ENCODE measurements at places on chromosomes 16 and 17.

DNA sequence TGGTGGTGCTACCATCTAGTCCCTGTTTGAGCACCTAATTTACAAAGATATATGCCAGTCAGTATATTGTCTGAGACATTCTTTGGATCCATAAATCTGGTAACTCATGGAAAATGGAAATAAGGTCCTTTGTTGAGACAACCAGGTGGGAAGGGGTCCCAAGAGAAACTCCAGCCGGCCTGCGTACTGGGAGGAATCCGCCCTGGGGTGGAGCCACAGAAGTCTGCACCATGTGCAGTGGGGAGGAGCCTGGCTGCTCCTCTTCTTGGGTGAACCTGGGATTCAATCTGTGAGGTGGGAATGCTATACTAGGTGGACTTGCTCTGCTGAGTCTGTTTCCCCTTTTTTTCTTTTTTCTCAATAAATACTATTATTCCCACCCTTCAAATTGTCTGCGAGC, 339.2 kb upstream of the TNRC6C start:
- H3K4me1 ChIP-seq = peaks cover 7% of the 10 kb centered on the region
- no peaks in the 10 kb centered on the region for H3K36me3 ChIP-seq
- no peak overlapping the region for H3K4me3 ChIP-seq
- H3K27me3 ChIP-seq = no peaks in the 10 kb centered on the region
- H3K27ac ChIP-seq = no peak overlapping the region

DNA sequence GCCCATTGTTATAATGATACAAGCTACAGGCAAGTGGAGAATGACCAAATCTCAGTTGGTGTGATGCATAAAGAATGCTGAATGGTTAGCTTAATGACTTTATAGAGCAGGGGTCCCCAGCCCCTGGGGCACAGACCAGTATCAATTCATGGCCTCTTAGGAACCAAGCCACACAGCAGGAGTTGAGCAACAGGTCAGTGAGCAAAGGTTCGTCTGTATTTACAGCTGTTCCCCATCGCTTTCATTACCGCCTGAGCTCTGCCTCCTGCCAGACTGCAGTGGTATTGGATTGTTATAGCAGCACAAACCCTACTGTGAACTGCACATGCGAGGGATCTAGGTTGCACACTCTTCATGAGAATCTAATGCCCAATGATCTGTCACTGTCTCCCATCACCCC, 114.0 kb upstream of the ZFHX3 start:
- no peaks in the 10 kb centered on the region for H3K36me3 ChIP-seq
- H3K4me3 ChIP-seq = no peak overlapping the region
- H3K27me3 ChIP-seq = no peaks in the 10 kb centered on the region
- no peaks in the 10 kb centered on the region for H3K4me1 ChIP-seq

DNA sequence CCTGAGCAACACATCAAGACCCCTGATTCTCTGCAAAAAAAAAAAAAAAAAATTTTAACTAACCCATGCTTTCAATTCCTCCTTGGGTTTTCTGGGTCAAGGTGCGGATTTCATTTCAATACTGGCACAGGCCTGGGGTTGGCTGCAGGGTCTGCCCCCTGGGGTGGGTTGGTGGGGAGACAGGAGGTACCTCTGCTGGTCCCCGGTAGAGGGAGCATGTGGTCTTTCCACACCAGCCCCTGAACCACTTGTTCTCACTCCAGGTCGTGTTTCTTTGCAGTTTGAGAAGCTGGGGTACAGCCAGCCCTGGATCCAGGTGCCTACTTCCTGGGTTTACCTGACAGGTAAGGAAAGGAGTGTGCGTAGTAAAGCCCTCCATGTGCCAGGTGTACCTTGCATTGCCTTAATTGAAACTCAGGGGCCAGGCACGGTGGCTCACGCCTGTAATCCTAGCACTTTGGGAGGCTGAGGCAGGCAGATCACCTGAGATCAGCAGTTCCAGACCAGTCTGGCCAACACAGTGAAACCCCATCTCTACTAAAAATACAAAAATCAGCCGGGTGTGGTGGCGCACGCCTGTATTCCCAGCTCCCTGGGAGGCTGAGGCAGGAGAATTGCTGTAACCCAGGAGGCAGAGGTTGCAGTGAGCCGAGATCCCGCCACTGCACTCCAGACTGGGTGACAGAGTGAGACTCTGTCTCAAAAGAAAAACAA, 21.8 kb downstream of the SDR42E2 start:
- no peaks in the 10 kb centered on the region for H3K27me3 ChIP-seq
- no peaks in the 10 kb centered on the region for H3K36me3 ChIP-seq
- no peak overlapping the region for H3K4me3 ChIP-seq
- no peak for DNase-seq
- H3K27ac ChIP-seq = no peak overlapping the region

GRCh38 chr16:48156790-48157209, 1.0 kb upstream of the ABCC12 start:
- H3K27ac ChIP-seq = peak overlapping the region; percentile 23
- H3K4me3 ChIP-seq = no peak overlapping the region
- H3K4me1 ChIP-seq = peaks cover 7% of the 10 kb centered on the region

DNA sequence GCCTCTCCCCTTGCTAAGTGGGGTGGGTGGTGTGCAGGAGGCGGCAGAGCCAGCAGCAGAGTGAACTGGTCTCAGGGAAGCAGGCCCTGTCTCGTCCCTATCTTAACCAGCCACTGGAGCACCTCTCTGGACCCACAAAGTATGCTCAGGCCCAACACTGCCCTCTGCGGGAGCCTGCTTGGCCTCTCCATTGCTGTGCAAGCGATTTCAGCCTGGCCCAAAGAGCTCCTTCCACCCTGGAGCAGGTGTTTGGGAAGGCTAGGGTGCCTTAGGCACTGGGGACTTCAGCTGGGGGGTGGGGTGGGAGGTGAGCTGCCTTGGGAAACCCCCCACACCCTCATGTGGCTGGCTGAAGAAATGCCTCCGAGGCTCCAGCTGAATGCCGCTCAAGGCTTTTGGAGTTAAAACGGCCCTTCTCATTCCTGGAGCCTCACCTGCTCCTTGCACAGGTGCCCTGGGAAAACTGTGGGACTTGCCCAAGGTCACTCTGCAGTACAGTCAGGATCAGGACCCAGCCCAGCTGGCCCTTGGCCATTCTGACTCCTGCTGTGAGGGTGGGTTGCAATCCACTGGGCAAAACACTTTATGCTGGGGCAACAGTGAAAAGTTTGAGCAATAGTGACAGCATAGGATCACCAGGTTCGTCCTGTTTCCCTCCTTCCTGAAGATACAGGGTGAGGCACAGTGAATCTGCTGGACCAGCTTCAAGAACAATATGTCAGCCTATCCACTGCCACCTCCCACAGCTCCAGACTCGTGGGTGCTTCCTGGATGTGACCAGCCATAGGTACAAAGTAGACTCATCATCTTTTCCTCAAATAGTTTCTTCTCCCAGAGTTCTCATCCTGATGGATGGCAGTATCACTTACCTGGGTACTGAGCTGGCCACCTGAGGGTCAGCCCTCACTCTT, 5.9 kb upstream of the UBE2O start:
- no peak overlapping the region for H3K4me3 ChIP-seq
- H3K4me1 ChIP-seq = no peaks in the 10 kb centered on the region
- H3K27ac ChIP-seq = no peak overlapping the region
- no peaks in the 10 kb centered on the region for H3K36me3 ChIP-seq
- H3K27me3 ChIP-seq = no peaks in the 10 kb centered on the region

GRCh38 chr16:72787514-72788268, 260.2 kb downstream of the ZFHX3 start:
- peaks cover 7% of the 10 kb centered on the region for H3K4me1 ChIP-seq
- H3K27me3 ChIP-seq = no peaks in the 10 kb centered on the region
- peaks cover 2% of the 10 kb centered on the region for H3K36me3 ChIP-seq
- peak overlapping the region; percentile 82 for H3K27ac ChIP-seq
- peak overlapping the region; percentile 39 for H3K4me3 ChIP-seq
- peak; percentile 86 for DNase-seq

GRCh38 chr16:31487071-31487719, 4.3 kb downstream of the SLC5A2 start:
- peak overlapping the region; percentile 50 for H3K4me3 ChIP-seq
- no peaks in the 10 kb centered on the region for H3K27me3 ChIP-seq
- peaks cover 36% of the 10 kb centered on the region for H3K4me1 ChIP-seq
- H3K36me3 ChIP-seq = no peaks in the 10 kb centered on the region

GRCh38 chr17:74380959-74381808, 13.9 kb downstream of the GPR142 start:
- DNase-seq = no peak
- H3K27me3 ChIP-seq = no peaks in the 10 kb centered on the region
- no peak overlapping the region for H3K27ac ChIP-seq
- peaks cover 15% of the 10 kb centered on the region for H3K4me1 ChIP-seq
- H3K36me3 ChIP-seq = no peaks in the 10 kb centered on the region
- no peak overlapping the region for H3K4me3 ChIP-seq

GRCh38 chr17:50205111-50205962, 3.9 kb upstream of the COL1A1 start:
- peaks cover 10% of the 10 kb centered on the region for H3K4me1 ChIP-seq
- no peaks in the 10 kb centered on the region for H3K27me3 ChIP-seq
- DNase-seq = no peak
- H3K27ac ChIP-seq = peak overlapping the region; percentile 41

GRCh38 chr17:71283486-71283885, 837.3 kb upstream of the SOX9 start:
- H3K27ac ChIP-seq = no peak overlapping the region
- peaks cover 5% of the 10 kb centered on the region for H3K4me1 ChIP-seq
- DNase-seq = no peak
- no peaks in the 10 kb centered on the region for H3K27me3 ChIP-seq

DNA sequence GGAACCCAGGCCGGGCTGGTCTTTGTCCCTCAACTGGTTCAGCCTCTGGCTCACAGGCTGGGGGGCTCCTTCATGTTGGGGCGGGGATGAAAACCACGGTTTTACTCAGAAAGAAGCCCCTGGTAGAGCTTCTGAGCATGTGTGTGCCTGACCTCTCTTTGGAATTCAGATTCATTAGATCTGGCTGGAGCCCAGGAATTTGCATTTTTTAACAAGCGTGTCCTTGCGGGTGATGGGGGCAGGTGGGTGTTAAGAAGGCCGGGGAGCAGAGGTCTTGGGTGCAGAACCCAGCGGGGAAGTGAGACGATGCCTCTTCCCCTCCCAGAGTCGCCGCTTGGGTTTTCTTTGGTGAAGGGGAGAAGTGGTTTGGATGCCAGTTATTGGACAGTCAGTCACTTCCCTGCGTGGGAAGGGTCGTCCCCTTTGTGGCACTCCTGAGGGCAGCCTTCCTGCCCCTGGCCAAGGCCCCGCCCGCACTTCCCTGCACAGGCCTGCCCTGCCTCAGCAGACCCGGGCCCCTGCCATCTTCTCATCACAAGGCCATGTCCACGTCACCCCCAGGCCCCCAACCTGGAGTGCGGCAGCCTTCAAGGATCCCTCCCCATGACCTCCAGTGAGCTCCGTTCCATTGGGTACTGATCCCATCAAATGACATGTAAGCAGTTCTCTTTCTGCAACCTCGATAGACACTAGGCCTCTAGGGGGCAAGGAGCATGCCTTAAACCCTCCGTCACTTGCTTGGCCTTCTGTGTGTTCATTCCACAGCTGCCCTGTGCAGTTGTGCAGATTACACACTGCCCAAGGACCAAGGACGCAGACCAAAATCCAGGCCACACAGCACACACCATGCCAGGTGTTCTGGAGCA, 177.7 kb upstream of the CIBAR2 start:
- H3K27ac ChIP-seq = no peak overlapping the region
- H3K4me3 ChIP-seq = no peak overlapping the region
- no peak for DNase-seq
- no peaks in the 10 kb centered on the region for H3K4me1 ChIP-seq
- no peaks in the 10 kb centered on the region for H3K36me3 ChIP-seq

DNA sequence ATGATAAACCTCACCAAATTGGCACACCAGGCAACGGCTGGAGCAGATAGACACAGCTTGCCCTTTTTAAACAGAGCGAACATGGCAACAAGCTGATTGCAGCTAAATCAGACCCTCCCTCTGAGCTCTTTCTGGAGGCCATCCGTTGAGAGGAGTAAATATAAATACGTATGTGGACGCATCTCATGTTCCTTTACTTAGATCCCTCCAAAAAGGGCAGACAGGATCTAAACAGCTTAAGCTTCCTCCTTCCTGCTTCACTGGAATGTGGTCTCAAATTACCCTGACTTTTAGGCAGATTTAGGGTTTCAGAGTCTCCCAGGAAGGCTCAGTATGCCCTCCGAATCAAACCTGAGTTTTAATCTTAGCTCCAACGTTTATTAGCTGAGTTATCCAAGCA, 204.7 kb upstream of the GOT2 start:
- no peaks in the 10 kb centered on the region for H3K4me1 ChIP-seq
- no peak for DNase-seq
- H3K27me3 ChIP-seq = no peaks in the 10 kb centered on the region
- H3K36me3 ChIP-seq = no peaks in the 10 kb centered on the region

DNA sequence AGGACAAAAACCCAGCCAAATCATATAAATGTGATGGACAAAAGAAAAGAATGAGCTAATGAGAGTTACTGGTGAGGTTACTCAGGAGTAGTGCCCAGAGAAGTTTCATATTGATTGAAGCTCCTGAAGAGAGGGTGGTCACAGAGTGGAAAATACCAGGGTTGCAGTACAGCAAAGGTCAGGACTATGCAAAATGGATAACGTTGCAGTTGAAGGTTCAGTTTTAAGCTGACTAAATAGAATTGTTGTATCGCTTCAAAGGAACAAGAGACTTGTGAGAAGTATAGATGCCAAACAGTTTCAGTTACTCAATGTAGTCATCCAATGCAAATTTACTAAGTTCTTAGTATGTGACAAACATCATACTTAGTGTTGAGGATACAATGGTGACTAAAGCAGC, 47.1 kb downstream of the ABCA8 start:
- H3K36me3 ChIP-seq = no peaks in the 10 kb centered on the region
- no peak overlapping the region for H3K4me3 ChIP-seq
- peak overlapping the region; percentile 41 for H3K27ac ChIP-seq
- H3K27me3 ChIP-seq = no peaks in the 10 kb centered on the region
- no peak for DNase-seq
- no peaks in the 10 kb centered on the region for H3K4me1 ChIP-seq

- no peak overlapping the region for H3K27ac ChIP-seq
- no peaks in the 10 kb centered on the region for H3K27me3 ChIP-seq
Observed at GRCh38 chr17:55664287-55664686, 58.4 kb downstream of the TMEM100 start.

DNA sequence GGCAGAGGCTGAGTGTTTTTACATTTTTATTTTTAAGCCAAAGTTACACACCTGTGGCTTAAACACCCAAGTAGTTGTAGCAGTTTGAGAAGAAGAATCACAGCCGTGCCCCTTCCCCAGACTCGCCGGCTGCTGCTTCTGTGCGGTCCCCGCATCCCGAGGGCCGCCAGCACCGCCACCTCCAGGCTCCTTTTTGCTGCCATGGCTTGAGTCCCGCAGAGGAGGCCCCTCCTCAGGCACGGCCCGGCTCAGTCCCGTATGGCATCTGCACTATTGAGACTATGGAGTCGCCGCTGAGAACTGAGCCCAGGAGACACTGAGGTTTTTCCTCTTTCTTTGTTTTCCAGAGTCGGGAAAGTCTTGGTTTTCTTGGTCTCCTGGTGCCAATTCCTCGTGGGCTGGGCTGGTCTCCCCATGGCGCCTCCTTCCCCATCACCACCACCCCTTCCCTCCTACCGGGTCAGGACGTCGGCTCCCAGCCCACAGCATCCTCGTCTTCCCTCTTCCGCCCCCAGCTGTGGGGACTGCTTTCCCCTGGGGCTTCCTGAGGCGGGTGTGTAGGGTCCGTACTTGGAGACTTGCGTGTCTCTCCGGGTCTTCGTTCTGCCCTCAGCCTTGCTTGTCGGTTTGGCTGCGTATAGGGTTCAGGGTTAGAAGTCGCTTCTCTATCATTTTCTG, 32.6 kb upstream of the CDH15 start:
- peaks cover 6% of the 10 kb centered on the region for H3K36me3 ChIP-seq
- no peaks in the 10 kb centered on the region for H3K4me1 ChIP-seq
- no peak overlapping the region for H3K4me3 ChIP-seq

- no peaks in the 10 kb centered on the region for H3K36me3 ChIP-seq
- no peaks in the 10 kb centered on the region for H3K27me3 ChIP-seq
- H3K4me3 ChIP-seq = no peak overlapping the region
- peaks cover 39% of the 10 kb centered on the region for H3K4me1 ChIP-seq
Observed at GRCh38 chr17:40485851-40486521, 15.4 kb downstream of the TNS4 start.

- no peak overlapping the region for H3K4me3 ChIP-seq
- H3K4me1 ChIP-seq = peaks cover 3% of the 10 kb centered on the region
- no peak overlapping the region for H3K27ac ChIP-seq
- no peaks in the 10 kb centered on the region for H3K27me3 ChIP-seq
Observed at GRCh38 chr17:6452471-6453266, 8.4 kb downstream of the PIMREG start.

Data from upper lobe of left lung (tissue), 6 donors.